ENCODE measurements at places on chromosomes 2 and 18.

DNA sequence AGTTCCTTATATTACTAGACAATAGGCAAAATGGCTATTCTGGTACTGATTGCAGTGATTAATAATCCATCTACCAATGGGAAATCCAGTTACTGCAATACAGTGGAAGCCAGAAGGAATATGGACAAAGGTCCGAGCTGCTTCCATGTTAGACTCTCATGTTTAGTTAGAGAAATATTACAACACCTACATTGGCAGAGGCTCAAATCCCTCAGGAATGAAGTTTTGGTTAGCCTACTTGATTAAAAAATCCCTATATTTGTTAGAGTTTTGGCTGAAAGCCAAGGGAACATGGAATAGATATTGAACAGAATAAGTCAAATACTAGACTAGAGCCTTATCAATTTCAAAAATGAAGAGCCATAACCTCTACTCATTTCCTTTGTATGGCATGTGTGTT is 48.5 kb downstream of the ARL6IP6 start:
- no peak for DNase-seq

DNA sequence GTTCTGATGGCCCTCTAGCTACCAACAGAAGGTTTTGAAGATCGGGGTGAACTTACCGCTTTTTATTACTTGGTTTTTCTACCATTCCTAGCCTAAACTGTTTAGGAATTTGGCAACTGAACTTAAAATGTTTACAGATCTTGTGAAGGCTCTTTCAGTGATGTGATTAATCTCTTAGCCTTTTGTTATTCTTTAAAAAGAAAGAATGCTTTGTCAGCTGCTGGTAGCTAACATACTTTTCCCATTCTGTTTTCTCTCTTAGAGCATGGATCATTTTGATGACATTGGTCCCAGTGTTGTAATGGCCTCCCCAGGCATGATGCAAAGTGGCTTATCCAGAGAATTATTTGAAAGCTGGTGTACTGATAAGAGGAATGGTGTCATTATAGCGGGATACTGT is 18.1 kb downstream of the CPSF3 start:
- DNase-seq = no peak

DNA sequence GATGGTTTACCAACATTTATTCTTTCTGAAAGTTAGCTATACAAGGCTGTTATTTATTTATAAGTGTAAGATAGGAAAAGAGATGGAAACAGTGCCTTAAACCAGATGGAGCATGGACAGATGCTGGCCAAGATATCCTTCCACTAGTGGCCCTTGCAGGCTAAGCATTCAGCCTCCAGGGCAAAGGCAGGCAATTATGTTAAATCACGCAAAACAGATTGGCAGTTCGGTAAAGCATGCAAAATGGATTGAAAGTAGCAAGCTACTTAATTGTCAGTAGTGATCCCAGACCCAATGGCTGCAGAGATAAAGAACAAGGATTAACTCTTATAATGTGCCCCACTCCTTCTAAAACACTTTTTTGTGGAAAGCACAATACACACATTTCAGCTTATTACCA is 105.4 kb upstream of the MAP4K3 start:
- no peak for DNase-seq

DNA sequence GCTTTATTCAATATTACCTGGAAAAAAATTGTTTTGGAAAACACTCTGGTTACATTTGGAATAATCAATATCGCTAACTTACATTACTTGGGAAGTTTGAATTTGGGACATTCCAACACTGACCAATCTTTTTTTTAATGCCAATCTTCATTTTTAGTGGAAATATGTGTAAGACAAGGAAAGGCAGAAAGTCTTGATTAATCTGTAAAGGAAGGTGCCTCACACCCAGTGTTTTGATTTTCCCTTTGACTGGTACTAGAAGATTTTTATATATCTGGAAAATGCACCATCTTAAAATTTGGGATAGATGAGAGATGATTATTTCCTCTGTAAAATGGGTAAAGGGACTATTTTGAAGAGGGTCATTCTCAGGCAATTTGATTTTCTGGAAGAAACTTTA is 879.2 kb upstream of the ZEB2 start:
- no peak for DNase-seq

- no peak for DNase-seq
Measured at GRCh38 chr2:14861181-14861580, 228.7 kb downstream of the LRATD1 start.
